ENCODE measurements at places on chromosomes 11 and 22.

GRCh38 chr11:98561252-98561651, 459.5 kb upstream of the CNTN5 start:
- DNase-seq, result no peak

- DNase-seq, result no peak
Observed at GRCh38 chr11:132881622-132882021, 650.7 kb downstream of the OPCML start.

DNA sequence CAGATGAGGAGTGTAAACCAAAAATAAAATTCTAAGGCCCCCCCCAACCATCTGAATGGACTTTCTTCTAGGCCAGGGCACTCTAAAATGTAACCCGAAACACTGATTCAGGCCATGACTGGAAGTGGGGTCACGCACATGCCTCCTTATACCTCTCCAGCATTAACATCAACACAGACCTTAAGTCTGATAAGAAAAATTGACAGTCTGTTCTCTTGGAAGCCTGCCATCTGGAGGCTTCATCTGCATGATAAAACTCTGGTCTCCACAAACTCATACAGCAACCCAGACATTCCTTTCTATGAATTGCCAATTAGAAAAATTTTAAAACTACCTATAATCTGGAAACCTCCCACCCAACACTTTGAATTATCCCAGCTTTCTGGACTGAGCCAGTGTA, 3.9 kb upstream of the SERGEF start:
- no peak for DNase-seq

DNA sequence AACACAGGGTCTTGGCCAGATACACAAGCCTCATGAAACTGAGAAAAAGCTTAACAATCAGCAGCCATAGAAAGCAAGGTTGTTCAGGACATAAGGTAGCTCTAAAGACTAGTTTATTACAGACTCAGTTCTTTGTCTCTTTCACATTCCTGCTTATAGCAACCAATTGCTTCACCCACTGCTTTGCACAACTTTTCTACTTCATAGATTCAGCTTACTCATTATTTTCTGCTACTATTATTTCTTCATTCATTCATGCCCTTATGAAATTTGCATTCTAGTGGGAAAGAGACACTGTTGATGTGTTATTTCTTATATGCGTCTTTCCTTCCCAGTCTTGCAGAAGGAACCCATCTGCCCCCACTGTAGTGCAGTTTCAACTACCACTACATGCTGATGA, 4.7 kb downstream of the CCDC34 start:
- DNase-seq, result peak; percentile 17

- DNase-seq, result no peak
Observed at GRCh38 chr11:132595711-132596134, 936.6 kb downstream of the OPCML start.

GRCh38 chr11:26150031-26150430, 181.9 kb upstream of the ANO3 start:
- DNase-seq, result no peak

- no peak for DNase-seq
Observed at GRCh38 chr11:66316849-66317251, at the start of gene CD248. CD248 (minus strand) TSS chr11:66317044; CDS start chr11:66317027, 17 bp downstream.

GRCh38 chr11:134783234-134783633, 371.2 kb upstream of the B3GAT1 start:
- DNase-seq, result no peak

DNA sequence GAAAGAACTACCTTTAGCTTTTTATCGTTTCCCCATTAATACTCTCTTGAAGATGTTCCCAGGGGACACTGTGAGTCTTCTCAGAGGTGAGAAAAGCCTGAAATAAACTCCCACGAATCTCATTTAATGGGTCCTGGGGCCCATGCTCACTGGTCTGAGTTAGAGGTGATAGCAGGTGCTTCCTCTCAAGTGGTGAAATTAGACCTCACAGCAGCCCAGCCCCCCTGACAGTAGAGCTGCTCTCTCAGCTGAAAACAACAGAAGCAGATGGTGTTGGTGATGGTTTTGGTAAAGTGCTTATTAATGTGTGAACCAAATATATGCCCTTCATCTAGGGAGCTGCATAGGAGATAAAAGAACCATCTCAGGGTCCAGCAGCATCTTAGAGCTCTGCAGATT, 76.8 kb upstream of the VPREB1 start:
- DNase-seq, result no peak

GRCh38 chr11:10601837-10602236, 33.4 kb upstream of the LYVE1 start:
- no peak for DNase-seq

GRCh38 chr22:38871360-38872171, 450 bp downstream of the CBX6 start:
- no peak for DNase-seq

DNA sequence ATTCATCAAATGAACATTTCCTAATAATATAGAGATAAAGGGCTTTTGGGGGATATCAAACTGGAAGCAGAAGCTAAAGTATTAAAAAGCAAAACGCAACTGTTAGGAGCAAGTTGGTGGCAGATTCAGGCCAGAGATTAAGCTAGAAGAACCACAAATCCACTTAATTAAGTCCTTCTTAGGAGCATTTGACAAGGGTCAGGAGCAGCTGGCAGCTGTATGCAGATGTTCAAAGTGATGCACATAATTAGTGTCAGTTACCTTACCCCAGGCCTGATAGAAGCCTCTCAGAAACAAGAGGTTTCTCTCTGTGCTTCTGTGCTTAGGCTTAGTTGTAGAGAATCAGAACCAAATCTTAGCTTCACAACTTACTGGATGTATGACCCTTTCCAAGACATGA, 546.5 kb upstream of the ANO5 start:
- no peak for DNase-seq

GRCh38 chr11:61746442-61747191, 5.8 kb upstream of the MYRF start:
- DNase-seq, result no peak

- DNase-seq, result no peak
Observed at GRCh38 chr11:16382638-16383380, 26.5 kb upstream of the SOX6 start.

DNA sequence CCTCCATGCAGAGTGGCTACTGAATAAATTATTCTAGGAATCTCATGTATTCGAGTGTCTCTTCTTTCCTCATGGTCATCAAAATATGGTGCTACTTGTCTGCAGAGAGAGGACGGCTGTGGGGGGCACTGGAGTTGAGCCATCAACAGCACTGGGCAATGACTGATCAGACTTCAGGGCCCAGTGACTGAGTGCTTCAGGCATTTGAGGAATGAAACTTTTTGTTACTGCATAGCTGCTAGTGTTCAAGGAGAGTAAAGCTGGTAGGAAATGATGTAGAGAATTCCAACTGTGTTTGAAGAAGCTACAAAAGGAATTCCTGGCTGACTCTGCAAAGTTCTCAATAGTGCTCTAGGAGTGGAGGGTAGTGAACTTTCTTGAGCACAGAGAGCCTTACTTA, 277.7 kb downstream of the CADM1 start:
- DNase-seq, result no peak

DNA sequence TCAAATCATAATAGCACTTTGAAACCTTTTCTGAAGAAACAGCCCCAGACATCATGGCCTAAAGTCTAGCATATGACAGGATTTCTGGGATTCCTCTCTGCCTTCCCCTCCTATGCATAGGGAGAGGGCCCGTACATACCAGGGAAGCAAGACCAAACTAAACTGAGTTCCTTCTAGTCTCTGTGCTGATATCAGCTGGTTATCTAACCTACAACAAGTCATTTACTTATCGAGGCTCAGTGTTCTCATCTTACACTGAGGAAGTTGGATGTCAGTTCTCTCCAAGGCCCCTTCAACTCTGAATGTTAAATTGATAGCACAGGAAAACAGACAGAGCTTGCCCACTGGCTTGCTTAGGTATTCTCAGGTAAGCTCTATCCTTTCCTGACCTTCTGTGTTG, 17.0 kb upstream of the GRIK4 start:
- DNase-seq, result no peak

- DNase-seq, result no peak
Observed at GRCh38 chr11:44446366-44446762, 119.1 kb upstream of the CD82 start.

GRCh38 chr22:17549183-17549582, 14.1 kb upstream of the SLC25A18 start:
- DNase-seq, result no peak

DNA sequence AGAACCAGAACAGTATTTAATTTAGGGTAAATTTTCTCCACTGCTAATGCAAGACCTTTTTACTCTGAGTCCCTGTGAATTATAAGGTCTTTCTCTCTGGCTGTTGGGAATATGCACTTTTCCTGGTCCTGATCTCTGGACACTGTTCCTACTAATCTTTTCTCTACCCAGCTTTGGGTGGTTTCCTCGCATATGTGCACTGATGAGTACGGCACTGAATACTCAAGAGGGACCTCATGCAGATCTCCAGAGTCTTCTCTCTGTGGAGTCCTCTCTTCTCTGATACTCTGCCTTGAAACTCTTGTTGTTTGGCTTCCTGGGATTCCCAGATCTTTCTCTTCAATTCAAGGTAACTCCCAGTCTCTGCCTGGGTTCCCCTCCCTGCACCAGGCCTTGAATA, 14.0 kb downstream of the KCTD14 start:
- no peak for DNase-seq

DNA sequence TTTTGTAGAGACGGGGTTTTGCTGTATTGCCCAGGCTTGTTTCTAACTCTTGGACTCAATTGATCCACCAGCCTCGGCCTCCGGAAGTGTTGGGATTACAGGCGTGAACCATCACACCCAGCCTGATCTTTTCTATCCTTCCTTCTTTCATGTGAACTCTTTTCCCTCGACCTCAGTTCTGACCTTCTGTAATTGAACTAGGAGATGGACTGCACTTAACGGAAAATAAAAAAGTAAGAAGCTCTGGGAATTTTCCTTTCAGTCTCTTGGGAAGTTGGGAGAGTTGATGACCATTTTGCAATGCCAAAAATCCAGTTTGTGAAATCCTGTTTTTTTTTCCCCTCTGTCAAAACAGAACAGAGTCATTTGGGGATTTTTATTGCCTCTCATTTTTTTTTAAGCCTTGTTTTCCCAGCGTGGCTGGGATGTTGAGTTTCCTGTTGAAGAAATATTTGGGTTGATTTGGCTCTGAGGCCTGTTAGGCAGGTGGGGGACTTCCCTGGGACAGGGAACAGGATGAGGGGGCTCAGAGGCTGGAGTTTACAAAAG, 26.9 kb upstream of the CYB5R3 start:
- DNase-seq, result no peak

DNA sequence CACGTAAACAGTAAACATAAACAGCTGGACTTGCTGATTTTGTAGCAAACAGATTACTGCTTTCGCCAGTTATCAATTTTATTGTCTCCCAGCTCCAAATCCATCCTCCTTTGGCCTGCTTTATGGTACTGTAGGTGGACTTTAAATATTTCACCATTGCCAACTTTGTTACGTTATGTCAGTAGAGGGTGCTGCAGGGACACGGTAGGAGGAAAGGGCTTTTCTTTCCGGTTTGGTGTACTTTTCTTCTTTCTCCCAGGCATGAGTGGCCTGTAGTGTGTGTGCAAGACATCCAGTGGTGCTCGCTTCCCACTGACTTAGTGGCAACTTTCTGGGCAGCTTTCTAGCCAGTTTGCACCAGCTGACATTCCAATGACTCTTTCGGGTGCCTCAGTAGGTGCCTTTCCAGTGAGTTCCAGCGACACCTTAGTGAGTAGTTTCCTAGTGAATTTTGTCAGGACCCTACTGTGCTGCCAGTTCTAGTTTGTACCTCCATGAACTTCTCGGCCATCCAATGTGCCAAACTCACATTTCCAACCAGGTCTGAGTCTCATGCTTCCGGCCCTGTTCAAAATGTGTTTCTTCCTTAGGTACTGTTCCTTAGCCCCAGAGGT, 267.6 kb upstream of the TENM4 start:
- DNase-seq, result no peak

- DNase-seq, result no peak
Observed at GRCh38 chr11:58526721-58527120, 18.8 kb upstream of the OR5B21 start.

DNA sequence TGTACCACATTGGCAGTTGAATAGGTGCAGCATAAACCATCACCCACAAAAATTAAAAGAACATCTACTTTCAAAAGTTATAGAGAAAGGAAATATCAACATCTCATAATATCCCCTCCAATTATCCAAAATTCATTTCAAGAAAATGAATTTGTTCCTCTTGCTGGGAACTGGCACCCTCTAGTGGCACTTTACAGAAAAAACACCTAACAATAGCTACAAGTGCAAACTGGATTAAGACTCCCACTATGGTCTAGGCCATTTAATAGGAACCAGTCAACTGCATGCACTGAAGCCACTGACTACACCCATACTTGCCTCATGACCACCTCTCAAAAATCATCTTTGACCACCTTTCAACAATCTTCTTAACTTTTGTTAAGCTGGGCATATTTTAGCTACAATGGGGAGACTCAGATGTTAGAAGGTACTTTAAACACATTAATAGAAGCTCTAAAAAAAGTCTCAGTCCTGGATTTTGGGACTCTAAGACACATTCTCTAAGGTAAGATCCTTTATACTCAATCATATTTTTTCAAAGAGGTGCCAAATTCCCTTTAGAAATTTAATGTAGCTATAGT, 17.3 kb downstream of the TRAF6 start:
- no peak for DNase-seq

- DNase-seq, result no peak
Observed at GRCh38 chr22:36319595-36320497, 66.9 kb downstream of the APOL1 start.

GRCh38 chr22:27748751-27749191, 52.8 kb downstream of the MN1 start:
- no peak for DNase-seq

- no peak for DNase-seq
Observed at GRCh38 chr11:47997063-47998053, 17.0 kb downstream of the PTPRJ start.

GRCh38 chr11:75547617-75548058, 14.4 kb upstream of the SERPINH1 start:
- no peak for DNase-seq

- DNase-seq, result no peak
Observed at GRCh38 chr22:49044776-49045175, 782.9 kb downstream of the BRD1 start.

GRCh38 chr11:65867284-65868071, 5.1 kb downstream of the EFEMP2 start:
- no peak for DNase-seq

GRCh38 chr22:38925571-38926041, 31.8 kb upstream of the APOBEC3A start:
- DNase-seq, result no peak

- no peak for DNase-seq
Observed at GRCh38 chr11:59263225-59263894, 50.6 kb upstream of the MPEG1 start.

- DNase-seq, result no peak
Observed at GRCh38 chr22:38228326-38228872, 26.6 kb downstream of the MAFF start.

GRCh38 chr22:24986816-24987215, 34.3 kb downstream of the KIAA1671 start:
- no peak for DNase-seq

DNA sequence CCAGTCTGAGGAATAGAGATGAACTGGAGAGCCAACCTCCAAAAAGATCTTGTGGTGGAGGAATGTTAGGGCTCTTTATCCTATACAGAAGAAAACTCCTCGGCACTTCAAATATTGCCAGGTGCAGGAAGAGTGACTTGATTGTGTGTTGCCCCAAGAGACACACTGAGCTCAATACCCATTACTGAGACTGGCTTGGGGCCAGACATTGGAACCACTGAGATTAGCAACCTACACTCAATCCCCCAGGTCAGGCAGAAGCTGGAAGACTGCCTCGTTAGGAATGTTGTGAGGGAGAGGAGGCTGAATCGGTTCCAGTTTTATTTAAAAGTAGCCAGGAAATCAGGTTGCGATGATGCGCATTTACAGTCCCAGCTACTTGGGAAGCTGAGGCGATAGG, 2.4 kb upstream of the SGSM3 start:
- DNase-seq, result no peak

GRCh38 chr11:126467471-126467870, 112.0 kb downstream of the ST3GAL4 start:
- no peak for DNase-seq
